ENCODE measurements at places on chromosomes 4 and X.

- DNase-seq = no peak
Measured at GRCh38 chrX:68043713-68044438, 389.4 kb downstream of the OPHN1 start.

DNA sequence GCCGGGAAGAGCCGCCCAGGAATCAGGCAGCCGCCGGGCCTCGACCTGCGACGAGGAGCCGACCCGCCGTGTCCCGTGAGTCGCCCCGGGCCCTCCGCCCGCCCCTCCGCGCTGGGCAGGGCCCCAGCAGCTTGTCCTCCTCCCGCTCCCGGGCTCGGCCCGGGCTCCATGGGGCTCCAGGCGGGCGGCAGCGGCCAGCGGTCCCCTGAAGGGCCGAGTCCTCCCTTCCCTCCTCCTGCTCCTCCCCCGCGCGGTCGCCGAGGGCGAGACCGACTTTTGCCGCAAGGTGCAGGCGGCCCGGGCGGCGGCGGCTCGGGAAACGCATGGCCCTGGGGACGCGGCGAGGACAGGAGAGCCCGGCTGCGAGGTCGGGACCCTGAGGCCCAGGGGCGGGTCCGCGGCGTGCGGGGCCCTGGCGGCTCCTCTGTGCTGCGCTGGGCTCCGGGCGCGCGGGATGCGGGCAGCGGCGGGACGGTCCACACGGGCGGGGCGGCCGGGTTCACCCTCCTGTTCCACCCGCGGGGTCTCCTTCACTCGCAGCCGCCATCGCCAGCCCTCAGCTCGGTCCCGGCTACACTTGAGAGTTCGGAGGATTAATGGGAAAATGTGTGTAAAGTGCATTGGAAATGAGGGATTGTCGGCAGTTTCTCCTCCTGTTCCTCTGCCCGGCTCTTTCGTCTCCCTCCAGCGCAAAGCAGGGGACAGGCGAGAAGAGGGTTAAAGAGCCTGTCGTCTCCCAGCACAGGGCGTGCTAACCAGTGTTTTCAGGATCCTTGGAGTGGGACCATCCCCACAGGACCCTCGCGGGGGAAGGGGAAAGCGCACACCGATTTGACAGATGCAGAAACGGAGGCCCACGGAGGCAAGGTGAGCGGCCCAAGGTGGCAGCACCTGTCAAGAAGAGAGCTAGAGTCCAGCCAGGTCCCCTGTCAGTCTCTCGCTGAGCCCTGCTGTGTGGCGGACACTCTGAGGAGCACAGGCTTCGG lies 16.6 kb upstream of the ZNF718 start:
- DNase-seq = no peak

DNA sequence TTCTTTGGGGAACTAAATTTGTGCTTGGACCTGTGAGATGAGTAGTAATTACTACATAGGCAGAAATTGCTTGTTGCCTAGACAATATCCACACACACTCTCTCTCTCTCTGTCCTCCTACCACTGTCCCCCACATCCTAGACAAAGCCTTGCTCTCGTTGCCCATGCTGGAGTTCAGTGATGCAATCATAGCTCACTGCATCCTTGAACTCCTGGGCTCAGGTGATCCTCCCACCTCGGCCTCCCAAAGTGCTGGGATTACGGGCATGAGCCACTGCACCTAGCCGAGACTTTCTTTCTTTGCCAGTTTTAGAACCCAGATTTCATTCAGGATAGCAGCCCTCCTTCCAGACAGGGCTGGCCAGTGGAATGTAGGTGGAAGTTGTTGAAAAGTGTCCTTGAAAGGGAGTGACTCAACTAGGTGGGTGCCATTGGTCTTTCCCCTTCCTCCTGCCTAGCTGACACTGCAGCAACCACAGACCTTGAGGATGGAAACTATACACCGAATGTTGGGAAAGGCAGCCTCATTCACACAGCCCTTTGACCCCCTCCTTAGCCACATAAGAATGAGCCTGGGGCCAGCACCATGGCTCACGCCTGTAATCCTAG lies 16.8 kb upstream of the LAP3 start:
- no peak for DNase-seq

- DNase-seq = no peak
Measured at GRCh38 chrX:78747971-78748370, 451 bp downstream of the LPAR4 start.

- DNase-seq = no peak
Measured at GRCh38 chr4:38320343-38320695, 343.7 kb upstream of the KLF3 start.

GRCh38 chrX:107470971-107471370 lies 21.5 kb downstream of the FRMPD3 start:
- DNase-seq = no peak
